ENCODE measurements at places on chromosomes 11 and 22. TPM values are rescaled to one million over a fixed set of nuclear protein-coding genes. Genes with fewer than 3 reads are reported as not detected.

DNA sequence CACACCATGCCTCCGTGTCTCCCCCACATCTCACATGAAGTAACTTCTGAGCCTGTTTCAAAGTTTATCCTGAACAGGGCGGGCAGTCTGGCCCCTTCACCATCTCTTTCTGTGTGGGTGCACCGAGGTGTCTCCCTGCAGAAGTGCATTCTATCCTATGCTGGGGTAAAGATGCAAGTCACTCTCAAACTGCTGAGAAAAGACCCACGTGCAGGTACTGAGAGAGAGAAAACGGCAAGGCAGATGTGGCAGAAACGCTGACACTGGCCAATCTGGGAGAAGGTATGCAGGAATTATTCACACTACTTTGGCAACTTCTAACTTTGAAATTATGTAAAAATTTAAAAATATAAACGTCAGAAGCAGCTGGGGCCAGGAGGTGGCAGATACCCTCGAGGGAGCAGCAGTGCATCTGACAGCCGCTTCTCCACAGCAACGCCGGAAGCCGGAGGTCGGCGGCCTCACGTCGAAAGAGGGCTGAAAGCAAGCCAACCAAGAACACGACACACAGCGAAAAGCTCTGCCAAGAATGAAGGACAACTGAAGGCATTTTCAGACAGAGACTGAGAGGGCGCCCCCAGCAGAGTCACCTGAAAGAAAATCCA, 34.2 kb upstream of the MOB2 start:
- no peak for DNase-seq

GRCh38 chr11:61783717-61784505, 8.5 kb downstream of the TMEM258 start:
- no peak for DNase-seq

The CCDC73 gene
- not detected for total RNA-seq

DNA sequence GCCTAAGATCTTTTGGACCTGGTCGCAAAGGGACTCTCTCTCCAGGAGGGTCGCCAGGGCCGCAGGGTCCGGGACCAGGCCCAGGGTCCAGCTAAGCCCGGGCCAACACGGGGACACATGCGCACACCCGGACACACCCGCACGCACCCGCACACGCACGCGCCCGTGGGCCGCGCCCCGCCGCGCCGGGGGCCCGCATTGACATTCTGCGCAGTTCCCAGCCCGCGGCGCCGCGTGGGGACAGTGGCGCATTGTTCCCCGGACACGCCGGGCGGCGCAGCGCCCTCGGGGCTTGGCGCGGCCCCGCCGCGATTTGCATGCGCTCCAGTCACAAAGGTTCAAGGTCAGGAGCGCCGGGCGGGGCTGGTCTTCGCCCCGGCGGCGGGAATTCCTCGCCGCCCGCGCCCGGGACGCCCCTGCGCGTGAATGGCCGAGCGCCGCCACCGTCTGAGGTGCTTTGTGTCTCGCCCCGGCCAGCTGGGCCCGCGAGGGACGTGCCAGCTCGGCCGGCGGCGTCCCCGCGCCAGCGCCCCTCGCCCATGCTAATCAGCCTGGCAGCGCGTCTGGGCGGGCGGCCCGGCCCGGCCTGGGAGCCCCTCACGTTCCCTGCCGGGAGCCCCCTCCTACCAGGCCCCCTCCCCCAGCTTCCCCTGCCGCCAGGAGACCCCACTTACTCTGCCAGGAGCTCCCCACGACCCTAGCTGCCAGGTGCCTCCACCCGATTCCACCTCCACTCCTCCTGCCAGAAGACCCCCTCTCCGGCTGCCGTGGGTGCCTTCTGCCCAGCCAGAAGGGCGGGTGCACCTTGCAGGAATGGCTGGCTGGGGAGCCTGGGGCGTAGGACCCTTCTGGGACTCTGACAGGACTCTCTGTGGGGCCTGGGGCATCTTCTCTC, 50.5 kb upstream of the WNT7B start:
- DNase-seq = no peak

GRCh38 chr11:118877487-118878162, 6.1 kb upstream of the CXCR5 start:
- DNase-seq = no peak

- DNase-seq = no peak
These were observed 29.9 kb upstream of the LRRC32 start for GRCh38 chr11:76700177-76701100.

GRCh38 chr11:116976941-116977570, 121.2 kb downstream of the SIK3 start:
- no peak for DNase-seq

DNA sequence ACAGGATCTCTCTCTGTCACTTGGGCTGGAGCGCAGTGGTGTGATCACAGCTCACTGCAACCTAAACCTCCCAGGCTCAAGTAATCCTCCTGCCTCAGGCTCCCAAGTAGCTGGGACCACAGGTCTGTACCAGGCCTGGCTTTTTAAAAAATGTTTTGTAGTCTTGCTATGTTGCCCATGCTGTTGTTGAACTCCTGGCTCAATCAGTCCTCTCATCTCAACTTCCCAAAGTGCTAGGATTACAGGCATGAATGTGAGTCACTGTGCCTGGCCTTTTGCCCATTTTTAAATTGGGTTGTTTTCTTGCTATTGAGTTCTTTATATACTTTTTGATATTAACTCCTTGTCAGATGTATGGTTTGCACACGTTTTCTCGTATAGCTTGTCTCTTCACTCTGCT, 33.0 kb upstream of the PITPNB start:
- DNase-seq = no peak

The LDLRAD3 gene
- 28.5 TPM for total RNA-seq

The SLCO2B1 gene
- 3.5 TPM for total RNA-seq

- DNase-seq = no peak
These were observed 92.6 kb downstream of the TSPAN18 start for GRCh38 chr11:44819346-44819745.

DNA sequence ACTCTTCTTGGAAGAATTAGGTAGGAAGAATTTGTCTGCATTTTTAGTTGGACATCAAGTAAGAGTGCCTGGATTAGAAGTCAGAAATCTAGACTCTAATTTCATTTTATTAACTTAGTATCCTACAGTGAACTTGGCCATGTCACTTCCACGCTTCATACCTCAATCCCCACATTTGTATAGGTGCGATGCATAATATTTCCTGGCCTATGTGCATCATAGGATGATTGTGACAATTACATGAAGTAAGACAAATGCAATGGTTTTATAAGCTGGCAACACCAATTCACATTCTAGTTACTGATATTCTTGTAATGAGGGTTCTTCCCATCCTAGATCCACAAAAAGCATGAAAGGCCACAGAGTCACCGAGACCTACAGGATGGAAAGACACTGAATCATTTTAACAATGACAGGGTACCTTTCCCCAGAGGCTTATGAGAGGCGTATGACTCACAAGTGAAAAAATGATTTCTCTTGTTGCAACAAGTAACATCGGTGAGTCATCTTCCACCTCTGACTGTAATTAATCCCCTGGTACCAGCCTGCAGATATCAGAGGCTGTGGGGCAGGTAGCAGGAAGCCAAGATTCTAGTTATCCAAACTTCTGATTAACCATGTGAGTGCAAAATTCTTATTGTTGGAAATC, 56.0 kb upstream of the OR5AK2 start:
- no peak for DNase-seq

GRCh38 chr11:60447846-60448245, 7.8 kb upstream of the MS4A1 start:
- DNase-seq = no peak

- no peak for DNase-seq
These were observed 471.4 kb downstream of the MN1 start for GRCh38 chr22:27329966-27330645.

The ELF5 gene
- not detected for total RNA-seq

DNA sequence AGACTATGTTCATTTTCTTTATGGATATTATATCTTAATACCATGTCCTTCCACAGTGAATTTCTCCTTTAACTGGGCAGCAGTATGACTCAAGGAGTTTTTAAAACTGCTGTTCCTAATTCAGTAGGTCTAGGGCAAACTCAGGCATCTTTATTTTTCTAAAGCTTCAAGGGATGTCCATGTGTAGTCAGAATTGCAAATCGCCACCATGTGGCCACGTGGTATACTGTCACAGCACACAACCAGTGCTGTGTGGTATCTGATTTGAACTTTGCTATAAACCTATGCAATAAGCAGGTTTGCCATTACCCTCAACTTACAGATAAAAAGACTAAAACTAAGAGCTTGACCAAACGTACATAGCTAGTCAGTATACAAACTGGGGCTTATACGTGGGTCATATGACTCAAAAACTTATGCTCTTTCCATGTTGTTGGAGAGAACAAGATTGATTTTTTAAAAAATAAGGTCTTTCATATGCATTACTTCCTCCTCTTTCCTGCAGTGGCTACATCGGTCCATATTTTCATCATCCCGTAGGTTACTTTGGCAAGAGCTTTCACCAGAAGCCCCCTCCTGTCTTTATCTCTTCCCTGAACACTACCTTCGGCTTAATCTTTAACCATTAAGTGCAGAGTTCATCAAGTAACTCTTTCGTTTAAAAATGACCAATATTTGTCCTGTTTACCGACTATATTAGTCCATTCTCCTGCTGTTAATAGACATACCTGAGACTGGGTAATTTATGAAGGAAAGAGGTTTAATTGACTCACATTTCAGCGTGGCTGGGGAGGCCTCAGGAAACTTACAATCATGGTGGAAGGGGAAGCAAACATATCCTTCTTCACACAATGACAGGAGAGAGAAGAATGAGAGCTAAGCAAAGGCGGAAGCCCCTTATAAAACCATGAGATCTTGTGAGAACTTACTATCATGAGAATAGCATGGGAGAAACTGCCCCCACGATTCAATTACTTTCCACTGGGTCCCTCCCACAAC, 8.0 kb upstream of the HTATIP2 start:
- DNase-seq = peak; percentile 51

Data from endothelial cell (in vitro differentiated cells).